ENCODE measurements at places on chromosomes 12 and 14.

GRCh38 chr12:113241191-113242025 is 20.1 kb downstream of the TPCN1 start:
- DNase-seq, result no peak

- no peak for DNase-seq
Measured at GRCh38 chr12:53326460-53327185, 5.2 kb upstream of the AAAS start.

- no peak for DNase-seq
Measured at GRCh38 chr12:93857991-93858447, 180.8 kb downstream of the CRADD start.

GRCh38 chr12:111412830-111413441 is 7.2 kb downstream of the SH2B3 start:
- no peak for DNase-seq

DNA sequence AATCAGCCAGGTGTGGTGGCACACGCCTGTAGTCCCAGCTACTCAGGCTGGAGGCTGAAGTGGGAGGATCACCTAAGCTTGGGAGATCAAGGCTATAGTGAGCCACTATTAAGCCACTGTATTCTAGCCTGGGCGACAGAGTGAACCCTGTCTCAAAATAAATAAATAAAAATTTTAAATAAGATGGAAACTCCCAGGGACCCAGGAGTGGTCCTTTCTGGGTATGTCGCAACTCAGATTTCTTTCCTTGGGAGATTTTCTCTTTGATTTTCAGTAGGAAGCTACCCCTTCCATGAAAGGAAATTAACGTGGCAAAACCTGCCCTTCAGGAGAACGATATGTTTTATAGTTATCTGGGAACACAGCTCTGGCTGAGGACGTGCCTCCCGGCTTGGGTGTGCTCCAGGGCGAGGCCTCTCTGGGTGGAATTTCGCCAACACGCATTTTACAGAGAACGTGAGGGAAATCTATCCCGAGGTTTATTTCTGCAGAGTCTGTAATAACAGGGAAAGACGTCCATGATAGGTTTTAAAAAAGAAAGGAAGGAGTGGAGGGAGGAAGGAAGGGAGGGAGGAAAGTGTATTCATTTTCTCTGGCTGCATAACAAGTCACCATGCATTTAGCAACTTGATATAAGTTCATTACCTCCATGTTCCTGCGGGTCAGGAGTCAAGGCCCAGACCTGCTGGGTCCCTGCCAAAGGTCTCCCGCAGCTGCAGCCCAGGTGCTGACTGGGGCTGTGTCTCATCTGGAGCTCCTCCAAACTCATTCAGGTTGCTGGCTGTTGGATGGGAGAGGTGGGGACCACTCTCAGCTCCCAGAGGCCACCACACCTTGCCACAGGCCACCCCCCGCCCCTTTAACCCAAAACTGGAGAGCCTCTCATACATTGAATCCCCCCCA is 80.6 kb upstream of the GSC start:
- DNase-seq, result no peak

GRCh38 chr12:79374545-79374944 is 316.2 kb downstream of the PAWR start:
- DNase-seq, result no peak

DNA sequence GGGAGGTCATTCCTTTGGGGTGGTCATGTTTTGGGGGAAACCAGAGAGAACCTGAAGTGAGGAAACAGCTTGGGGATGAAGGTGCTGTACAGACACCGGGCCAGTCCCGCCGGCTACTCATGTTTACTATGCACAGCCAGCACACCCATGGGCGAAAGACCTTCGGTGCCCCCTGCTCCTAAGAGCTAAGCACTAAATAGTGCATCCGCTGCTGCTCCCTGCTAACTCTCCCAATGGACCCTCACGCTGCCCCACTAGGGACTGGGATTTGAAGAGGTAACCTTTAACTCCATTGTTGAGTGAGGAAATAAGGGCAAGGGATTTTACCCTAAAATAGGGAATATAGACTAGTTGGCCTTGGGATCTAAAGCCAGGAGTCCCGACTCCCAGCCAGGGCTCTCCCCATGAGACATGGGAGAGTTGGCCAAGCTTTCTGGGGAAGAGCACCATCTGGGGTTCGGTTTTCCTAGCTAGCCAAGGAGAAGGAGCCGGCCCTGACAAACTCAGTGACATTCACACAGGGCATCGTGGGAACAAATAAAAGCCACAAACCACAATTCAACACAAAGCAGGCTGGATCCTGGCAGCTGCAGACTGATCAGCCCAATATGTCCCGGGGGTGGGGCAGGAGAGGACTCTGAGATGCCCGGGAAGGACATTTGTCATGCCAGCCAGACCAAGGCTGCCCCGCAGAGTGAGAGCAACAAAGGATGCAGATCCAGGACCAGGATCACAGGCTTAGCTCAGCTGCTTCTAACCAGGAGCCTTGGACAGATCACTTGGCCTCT is 91.7 kb downstream of the SINHCAF start:
- DNase-seq, result no peak
